ENCODE measurements at places on chromosomes 1 and 21. TPM values are rescaled to one million over a fixed set of nuclear protein-coding genes. Genes with fewer than 3 reads are reported as not detected.

Gene LCE2A
- total RNA-seq, result not detected

Gene ITLN2
- total RNA-seq, result 0.96 TPM

Gene PRAMEF5
- total RNA-seq, result not detected

Gene ADAMTS5
- not detected for total RNA-seq

Gene GPR89A
- 16.3 TPM for total RNA-seq

Gene WNT3A
- not detected for total RNA-seq

Gene ZBTB8A
- 4.1 TPM for total RNA-seq

Gene NUF2
- 24.0 TPM for total RNA-seq

Gene S100A16
- total RNA-seq, result 581 TPM

Gene STUM
- not detected for total RNA-seq

Gene CYP4B1
- not detected for total RNA-seq

Gene PRAMEF27
- not detected for total RNA-seq

Gene ERG
- total RNA-seq, result not detected

Gene FMO1
- total RNA-seq, result not detected

Gene ABL2
- 17.5 TPM for total RNA-seq

Gene BGLAP
- not detected for total RNA-seq

Gene RNF19B
- 18.5 TPM for total RNA-seq

Gene SPRR4
- total RNA-seq, result not detected

Gene JAM2
- not detected for total RNA-seq

Gene APOBEC4
- not detected for total RNA-seq

Gene KPRP
- not detected for total RNA-seq

Gene PSEN2
- 28.0 TPM for total RNA-seq

Gene MFSD2A
- 7.0 TPM for total RNA-seq

Gene TMPRSS3
- 0.25 TPM for total RNA-seq

Gene TM2D1
- total RNA-seq, result 28.2 TPM

Data from A549 treated with Hydrocortisone at 1 μM for 4 hours (cell line).